Small intestine (tissue), 16 donors: ENCODE measurements at places on chromosomes 11 and 22.

DNA sequence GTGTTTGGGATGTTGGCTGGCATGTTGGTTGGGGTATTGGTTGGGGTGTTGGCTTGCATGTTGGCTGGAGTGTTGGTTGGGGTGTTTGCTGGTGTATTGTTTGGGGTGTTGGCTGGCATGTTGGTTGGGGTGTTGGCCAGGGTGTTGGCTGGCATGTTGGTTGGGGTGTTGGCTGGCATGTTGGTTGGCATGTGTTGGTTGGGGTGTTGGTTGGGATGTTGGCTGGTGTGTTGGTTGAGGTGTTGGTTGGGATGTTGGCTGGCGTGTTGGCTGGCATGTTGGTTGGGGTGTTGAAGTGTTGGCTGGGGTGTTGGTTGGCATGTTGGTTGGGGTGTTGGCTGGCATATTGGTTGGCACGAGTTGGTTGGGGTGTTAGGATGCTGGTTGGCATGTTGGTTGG lies 24.5 kb downstream of the OTUB1 start:
- peaks cover 35% of the 10 kb centered on the region for H3K27me3 ChIP-seq
- DNase-seq, result no peak
- no peaks in the 10 kb centered on the region for H3K4me1 ChIP-seq

- no peaks in the 10 kb centered on the region for H3K27me3 ChIP-seq
- DNase-seq, result no peak
- H3K4me1 ChIP-seq, result no peaks in the 10 kb centered on the region
- no peak overlapping the region for H3K4me3 ChIP-seq
- no peaks in the 10 kb centered on the region for H3K36me3 ChIP-seq
These were observed 79.7 kb upstream of the PITPNB start for GRCh38 chr22:27998511-27999410.

GRCh38 chr11:5227681-5228080 lies 810 bp upstream of the HBB start:
- H3K36me3 ChIP-seq, result no peaks in the 10 kb centered on the region
- no peak overlapping the region for H3K4me3 ChIP-seq
- DNase-seq, result no peak
- no peak overlapping the region for H3K27ac ChIP-seq
- no peaks in the 10 kb centered on the region for H3K4me1 ChIP-seq

GRCh38 chr11:8477680-8478079 lies 116.3 kb downstream of the STK33 start:
- DNase-seq, result no peak
- H3K36me3 ChIP-seq, result no peaks in the 10 kb centered on the region
- H3K27me3 ChIP-seq, result no peaks in the 10 kb centered on the region
- no peaks in the 10 kb centered on the region for H3K4me1 ChIP-seq
- H3K27ac ChIP-seq, result no peak overlapping the region

DNA sequence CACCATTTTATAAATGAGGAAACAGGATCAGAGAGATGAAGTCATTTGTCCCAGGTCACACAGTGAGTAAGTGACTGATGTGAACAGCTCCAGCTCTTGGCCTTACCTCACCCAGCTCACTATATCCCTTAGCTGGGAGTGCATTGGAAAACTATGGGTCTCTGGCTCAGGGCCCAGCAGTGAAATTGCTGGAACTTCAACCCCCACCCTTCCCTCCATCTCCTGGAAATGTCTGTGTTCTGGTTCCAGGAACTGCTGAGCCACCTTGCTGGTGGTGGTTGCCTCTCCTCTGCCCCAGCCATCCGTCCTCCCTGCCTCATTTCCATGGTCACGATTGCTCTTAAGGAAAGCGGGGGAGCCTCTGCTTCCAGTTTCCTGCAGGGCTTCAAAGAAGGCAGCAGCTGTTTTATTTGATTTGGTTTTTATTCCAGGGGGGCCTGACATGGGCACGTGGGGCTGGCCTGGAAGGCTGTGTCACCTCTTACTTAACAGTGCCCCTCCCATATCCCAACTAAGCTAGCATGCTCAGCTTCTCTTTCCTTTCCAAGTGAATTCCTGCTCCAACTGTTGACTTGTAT lies 46.2 kb upstream of the CSTF3 start:
- H3K4me1 ChIP-seq, result peaks cover 2% of the 10 kb centered on the region
- no peak overlapping the region for H3K27ac ChIP-seq
- no peaks in the 10 kb centered on the region for H3K27me3 ChIP-seq
- DNase-seq, result no peak
- no peaks in the 10 kb centered on the region for H3K36me3 ChIP-seq

- peak overlapping the region; percentile 50 for H3K4me3 ChIP-seq
- H3K36me3 ChIP-seq, result no peaks in the 10 kb centered on the region
- no peaks in the 10 kb centered on the region for H3K4me1 ChIP-seq
- no peak overlapping the region for H3K27ac ChIP-seq
- no peaks in the 10 kb centered on the region for H3K27me3 ChIP-seq
These were observed 3.4 kb downstream of the CCDC89 start for GRCh38 chr11:85682330-85683305.

- peak; percentile 22 for DNase-seq
- no peaks in the 10 kb centered on the region for H3K27me3 ChIP-seq
- no peak overlapping the region for H3K4me3 ChIP-seq
- peak overlapping the region; percentile 62 for H3K27ac ChIP-seq
These were observed 2.6 kb upstream of the RAB3IL1 start for GRCh38 chr11:61919705-61920631.

DNA sequence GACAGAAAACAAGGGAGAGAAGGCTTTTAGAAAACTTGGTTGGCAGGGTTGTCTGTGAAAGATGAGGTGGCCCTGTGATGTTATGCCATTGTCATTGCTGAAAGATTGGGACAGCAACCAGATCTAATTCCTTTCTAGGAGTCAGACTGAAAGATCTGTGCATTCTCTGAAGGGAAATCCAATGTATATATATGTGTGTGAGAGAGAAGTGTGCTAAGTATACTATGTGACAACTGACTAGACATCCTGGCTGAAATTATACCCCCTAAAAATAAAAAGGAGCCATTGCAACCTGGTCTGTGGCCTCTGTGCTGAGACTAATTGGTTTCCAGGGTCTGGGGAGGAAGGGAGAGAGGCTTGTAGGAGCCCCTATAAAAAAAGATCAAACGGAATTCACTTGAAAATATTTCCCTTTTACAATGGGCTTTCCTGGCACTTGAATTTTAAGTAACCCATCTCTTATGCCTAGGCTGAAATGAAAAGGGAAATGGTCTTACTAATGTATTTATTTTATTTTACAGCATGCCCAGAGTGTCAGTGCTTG lies 1.2 kb upstream of the MPPED2 start:
- H3K27me3 ChIP-seq, result peaks cover 16% of the 10 kb centered on the region
- no peaks in the 10 kb centered on the region for H3K36me3 ChIP-seq
- H3K27ac ChIP-seq, result no peak overlapping the region
- DNase-seq, result no peak
- no peak overlapping the region for H3K4me3 ChIP-seq

GRCh38 chr11:36026315-36026968 lies 82.6 kb downstream of the LDLRAD3 start:
- DNase-seq, result no peak
- H3K4me3 ChIP-seq, result no peak overlapping the region
- H3K36me3 ChIP-seq, result no peaks in the 10 kb centered on the region
- peaks cover 13% of the 10 kb centered on the region for H3K4me1 ChIP-seq

DNA sequence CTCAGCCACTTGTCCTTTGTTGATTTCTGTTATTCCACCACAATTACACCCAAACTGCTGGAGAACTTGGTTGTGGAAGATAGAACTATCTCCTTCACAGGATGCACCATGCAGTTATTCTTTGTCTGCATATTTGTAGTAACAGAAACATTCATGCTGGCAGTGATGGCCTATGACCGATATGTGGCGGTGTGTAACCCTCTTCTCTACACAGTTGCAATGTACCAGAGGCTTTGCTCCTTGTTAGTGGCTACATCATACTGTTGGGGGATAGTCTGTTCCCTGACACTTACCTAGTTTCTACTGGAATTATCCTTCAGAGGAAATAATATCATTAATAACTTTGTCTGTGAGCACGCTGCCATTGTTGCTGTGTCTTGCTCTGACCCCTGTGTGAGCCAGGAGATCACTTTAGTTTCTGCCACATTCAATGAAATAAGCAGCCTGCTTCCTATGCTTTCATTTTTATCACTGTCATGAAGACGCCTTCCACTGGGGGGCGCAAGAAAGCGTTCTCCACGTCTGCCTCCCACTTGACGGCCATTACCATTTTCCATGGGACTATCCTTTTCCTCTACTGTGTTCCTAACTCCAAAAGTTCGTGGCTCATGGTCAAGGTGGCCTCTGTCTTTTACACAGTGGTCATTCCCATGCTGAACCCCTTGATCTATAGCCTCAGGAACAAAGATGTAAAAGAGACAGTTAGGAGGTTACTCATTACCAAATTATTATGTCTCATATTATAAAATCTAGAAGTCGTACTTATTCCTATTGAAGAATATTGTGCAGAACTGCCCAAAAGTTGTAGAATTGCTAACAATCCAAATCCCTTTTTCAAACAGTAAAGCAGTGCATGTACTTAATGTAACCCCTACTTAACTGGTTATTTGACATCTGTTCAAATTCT lies 53.2 kb downstream of the OR4C6 start:
- H3K36me3 ChIP-seq, result no peaks in the 10 kb centered on the region
- no peak overlapping the region for H3K27ac ChIP-seq
- H3K4me3 ChIP-seq, result no peak overlapping the region
- H3K27me3 ChIP-seq, result no peaks in the 10 kb centered on the region
- H3K4me1 ChIP-seq, result no peaks in the 10 kb centered on the region

GRCh38 chr11:115921540-115921939 lies 417.3 kb upstream of the CADM1 start:
- no peak overlapping the region for H3K4me3 ChIP-seq
- no peak for DNase-seq
- H3K27ac ChIP-seq, result no peak overlapping the region
- no peaks in the 10 kb centered on the region for H3K36me3 ChIP-seq

GRCh38 chr11:68757711-68758110 lies 6.4 kb upstream of the TESMIN start:
- DNase-seq, result no peak
- H3K27me3 ChIP-seq, result no peaks in the 10 kb centered on the region
- H3K36me3 ChIP-seq, result peaks cover 14% of the 10 kb centered on the region
- H3K27ac ChIP-seq, result no peak overlapping the region

- no peaks in the 10 kb centered on the region for H3K4me1 ChIP-seq
- no peak for DNase-seq
- H3K27me3 ChIP-seq, result no peaks in the 10 kb centered on the region
- no peak overlapping the region for H3K27ac ChIP-seq
These were observed 180.0 kb downstream of the WNT11 start for GRCh38 chr11:76026281-76026680.

- no peak for DNase-seq
- no peak overlapping the region for H3K27ac ChIP-seq
These were observed 6.9 kb upstream of the B3GNT6 start for GRCh38 chr11:77027275-77027674.

DNA sequence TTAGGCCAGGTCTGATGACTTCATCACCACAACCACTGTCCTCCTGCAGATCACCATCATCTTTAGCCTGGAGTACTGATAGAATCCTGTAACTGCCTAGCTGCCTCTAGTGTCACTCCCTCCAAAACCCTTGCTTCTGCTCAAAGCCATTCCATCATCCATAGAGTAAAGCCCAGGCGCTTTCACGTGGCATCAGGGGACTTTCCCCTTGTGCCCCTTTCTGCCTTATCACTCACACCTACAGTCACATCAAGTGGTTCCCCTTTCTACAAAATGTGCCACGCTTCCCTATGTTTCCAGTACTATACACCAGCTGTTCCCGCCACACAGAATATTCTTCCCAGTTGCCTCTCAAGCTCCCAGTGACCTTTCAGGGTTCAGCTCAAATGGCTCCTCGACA lies 75.9 kb downstream of the MN1 start:
- no peak for DNase-seq
- H3K4me1 ChIP-seq, result peaks cover 33% of the 10 kb centered on the region
- H3K4me3 ChIP-seq, result no peak overlapping the region
- H3K27me3 ChIP-seq, result no peaks in the 10 kb centered on the region

GRCh38 chr11:10551290-10551592 lies 10.3 kb upstream of the RNF141 start:
- no peaks in the 10 kb centered on the region for H3K36me3 ChIP-seq
- no peak overlapping the region for H3K27ac ChIP-seq
- no peaks in the 10 kb centered on the region for H3K4me1 ChIP-seq
- DNase-seq, result no peak
- no peak overlapping the region for H3K4me3 ChIP-seq
- no peaks in the 10 kb centered on the region for H3K27me3 ChIP-seq

DNA sequence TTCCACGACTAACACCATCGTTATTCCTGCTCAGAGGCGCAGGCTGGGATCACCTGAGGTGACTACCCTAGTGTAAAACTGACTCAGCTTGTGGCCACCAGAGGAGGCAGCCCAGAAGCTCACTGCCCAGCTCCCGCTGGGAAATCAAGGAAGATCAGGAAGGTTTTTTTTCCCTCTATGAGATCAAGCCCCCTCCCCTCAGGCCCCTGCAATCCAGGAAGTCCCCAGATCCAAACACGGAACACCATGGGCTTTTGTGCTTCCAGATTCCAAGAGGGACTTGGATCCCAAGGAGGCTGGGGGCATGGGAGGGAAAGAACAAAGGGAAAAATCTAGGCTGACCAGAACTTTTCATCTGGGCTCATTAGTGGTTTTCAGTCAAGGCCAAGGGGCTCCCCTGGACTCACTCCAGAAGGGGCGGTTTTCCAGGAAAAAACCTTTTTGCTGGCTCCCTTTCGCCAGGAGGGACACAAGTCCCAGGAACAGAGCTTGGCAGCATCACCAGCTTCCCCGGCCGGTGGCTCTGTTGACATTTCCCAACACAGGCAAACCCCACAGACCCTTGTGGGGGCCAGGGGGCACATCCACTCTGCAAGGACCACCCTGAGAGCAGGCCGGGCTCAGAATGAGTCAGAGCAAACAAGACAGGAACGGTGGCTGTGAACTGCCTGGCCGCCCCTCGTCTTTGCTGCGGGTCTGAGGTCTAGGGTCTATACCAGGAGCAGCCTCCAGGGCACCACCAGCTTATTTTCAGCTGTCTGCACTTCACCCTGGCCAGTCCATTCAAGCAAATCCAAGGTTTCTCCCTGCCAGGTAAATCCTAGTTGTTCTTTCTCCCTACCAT lies 36.8 kb downstream of the MYH9 start:
- H3K27me3 ChIP-seq, result no peaks in the 10 kb centered on the region
- H3K27ac ChIP-seq, result peak overlapping the region; percentile 50
- H3K4me1 ChIP-seq, result peaks cover 1% of the 10 kb centered on the region
- no peak for DNase-seq
- peaks cover 9% of the 10 kb centered on the region for H3K36me3 ChIP-seq

GRCh38 chr11:68442433-68442832 lies 18.1 kb upstream of the PPP6R3 start:
- H3K4me3 ChIP-seq, result no peak overlapping the region
- no peaks in the 10 kb centered on the region for H3K27me3 ChIP-seq

GRCh38 chr11:77424644-77425043 lies 49.2 kb downstream of the PAK1 start:
- no peaks in the 10 kb centered on the region for H3K36me3 ChIP-seq
- H3K4me1 ChIP-seq, result no peaks in the 10 kb centered on the region
- DNase-seq, result no peak
- no peak overlapping the region for H3K4me3 ChIP-seq

GRCh38 chr11:44505581-44506054 lies 59.8 kb upstream of the CD82 start:
- H3K4me1 ChIP-seq, result no peaks in the 10 kb centered on the region
- H3K36me3 ChIP-seq, result no peaks in the 10 kb centered on the region
- no peak for DNase-seq
- H3K27me3 ChIP-seq, result peaks cover 9% of the 10 kb centered on the region
- H3K27ac ChIP-seq, result no peak overlapping the region

DNA sequence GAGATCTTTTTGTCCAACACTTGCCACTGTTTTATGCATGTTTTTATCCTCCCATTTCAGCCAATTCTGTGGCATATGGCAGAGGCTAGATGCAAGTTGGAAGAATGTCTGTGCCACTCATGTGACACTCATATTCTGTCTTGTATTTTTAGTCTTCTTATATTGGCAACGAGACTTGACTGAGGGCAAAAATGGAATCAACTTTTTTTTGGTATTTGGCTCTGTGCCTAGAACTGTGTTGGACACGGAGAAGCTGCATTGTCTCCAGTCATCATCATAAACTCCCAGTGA lies 1.7 kb upstream of the FZD4 start:
- peak overlapping the region; percentile 12 for H3K27ac ChIP-seq
- DNase-seq, result no peak
- no peaks in the 10 kb centered on the region for H3K4me1 ChIP-seq
- H3K36me3 ChIP-seq, result no peaks in the 10 kb centered on the region
- no peaks in the 10 kb centered on the region for H3K27me3 ChIP-seq
